Activated naive CD4-positive, alpha-beta T cell treated with anti-CD3 and anti-CD28 coated beads for 36 hours (primary cell): ENCODE measurements at places on chromosomes 16 and 17. TPM values are rescaled to one million over a fixed set of nuclear protein-coding genes. Genes with fewer than 3 reads are reported as not detected.

The SLFN5 gene
- total RNA-seq: 35.0 TPM

The FBXL16 gene
- total RNA-seq: 3.7 TPM

The CCL7 gene
- total RNA-seq: not detected

The MT4 gene
- total RNA-seq: not detected

The TOX3 gene
- not detected for total RNA-seq

The CORO6 gene
- total RNA-seq: 27.3 TPM

The SLC9A5 gene
- total RNA-seq: 5.2 TPM

The HID1 gene
- total RNA-seq: 0.91 TPM

DNA sequence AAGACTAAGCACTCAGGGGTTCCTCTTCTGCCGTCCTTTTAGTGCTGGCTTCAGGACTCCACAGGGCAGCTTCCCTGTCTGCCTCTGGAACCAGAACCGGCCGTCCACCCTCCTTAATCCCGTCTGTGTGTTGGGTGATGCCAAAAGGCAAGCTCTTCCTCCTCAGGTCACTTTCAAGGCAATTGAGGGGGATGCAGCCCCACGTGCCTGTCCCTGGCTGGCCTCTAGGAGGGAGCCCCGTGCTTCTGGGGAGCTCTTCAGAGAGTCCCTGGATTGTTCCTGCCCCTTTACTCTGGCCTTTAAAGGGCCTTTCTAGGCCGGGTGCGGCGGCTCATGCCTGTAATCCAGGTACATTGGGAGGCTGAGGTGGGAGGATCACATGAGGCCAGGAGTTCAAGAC, 77.1 kb downstream of the CRISPLD2 start:
- no peak overlapping the region for H3K4me3 ChIP-seq
- DNase-seq: no peak
- H3K27ac ChIP-seq: no peak overlapping the region
- H3K27me3 ChIP-seq: no peaks in the 10 kb centered on the region
- no peaks in the 10 kb centered on the region for H3K36me3 ChIP-seq

- peaks cover 36% of the 10 kb centered on the region for H3K4me1 ChIP-seq
- H3K36me3 ChIP-seq: peaks cover 1% of the 10 kb centered on the region
- H3K27ac ChIP-seq: no peak overlapping the region
- peaks cover 3% of the 10 kb centered on the region for H3K27me3 ChIP-seq
These were observed 4.6 kb upstream of the ADCY7 start for GRCh38 chr16:50261707-50262235.

DNA sequence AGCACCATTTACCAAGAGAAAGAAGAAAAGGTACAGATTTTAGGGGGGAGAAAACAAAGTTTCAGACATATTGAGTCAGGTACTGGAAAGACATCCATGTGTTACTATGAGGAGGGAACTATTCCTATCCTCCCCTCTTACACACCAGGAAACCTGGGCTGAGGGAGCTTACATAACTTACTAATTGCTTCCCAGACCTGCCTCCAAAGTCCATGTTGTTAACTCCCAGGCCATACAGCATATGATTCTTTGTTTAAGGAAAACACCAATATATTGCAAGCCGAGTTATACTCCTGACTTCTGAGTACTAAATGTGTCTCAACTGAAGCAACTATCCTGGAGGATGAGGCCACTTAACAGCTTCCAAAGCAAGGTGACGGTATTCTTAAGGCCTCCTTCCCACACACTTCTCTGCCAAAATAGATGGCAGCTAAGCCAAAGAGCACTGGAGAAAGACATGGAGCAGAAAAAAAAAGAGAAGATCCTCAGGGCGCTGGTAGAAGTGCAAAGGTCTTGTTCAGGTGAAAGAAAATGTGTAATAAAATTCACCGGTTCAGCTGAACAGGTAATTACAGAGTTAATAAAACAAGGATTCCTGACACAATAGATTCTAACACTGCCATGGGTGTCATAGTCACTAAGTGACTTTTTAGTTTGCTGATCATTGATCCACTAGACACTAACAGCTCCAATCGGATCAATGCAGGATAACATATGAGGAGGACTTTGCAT, 151.1 kb downstream of the SKAP1 start:
- H3K27me3 ChIP-seq: no peaks in the 10 kb centered on the region
- H3K36me3 ChIP-seq: peaks cover 5% of the 10 kb centered on the region
- no peak overlapping the region for H3K27ac ChIP-seq
- no peak for DNase-seq
- no peak overlapping the region for H3K4me3 ChIP-seq
- peaks cover 11% of the 10 kb centered on the region for H3K4me1 ChIP-seq

- H3K27ac ChIP-seq: no peak overlapping the region
- H3K4me1 ChIP-seq: no peaks in the 10 kb centered on the region
- H3K27me3 ChIP-seq: no peaks in the 10 kb centered on the region
- H3K4me3 ChIP-seq: no peak overlapping the region
- DNase-seq: no peak
- H3K36me3 ChIP-seq: no peaks in the 10 kb centered on the region
These were observed 8.5 kb downstream of the ADGRG3 start for GRCh38 chr16:57676553-57677085.

DNA sequence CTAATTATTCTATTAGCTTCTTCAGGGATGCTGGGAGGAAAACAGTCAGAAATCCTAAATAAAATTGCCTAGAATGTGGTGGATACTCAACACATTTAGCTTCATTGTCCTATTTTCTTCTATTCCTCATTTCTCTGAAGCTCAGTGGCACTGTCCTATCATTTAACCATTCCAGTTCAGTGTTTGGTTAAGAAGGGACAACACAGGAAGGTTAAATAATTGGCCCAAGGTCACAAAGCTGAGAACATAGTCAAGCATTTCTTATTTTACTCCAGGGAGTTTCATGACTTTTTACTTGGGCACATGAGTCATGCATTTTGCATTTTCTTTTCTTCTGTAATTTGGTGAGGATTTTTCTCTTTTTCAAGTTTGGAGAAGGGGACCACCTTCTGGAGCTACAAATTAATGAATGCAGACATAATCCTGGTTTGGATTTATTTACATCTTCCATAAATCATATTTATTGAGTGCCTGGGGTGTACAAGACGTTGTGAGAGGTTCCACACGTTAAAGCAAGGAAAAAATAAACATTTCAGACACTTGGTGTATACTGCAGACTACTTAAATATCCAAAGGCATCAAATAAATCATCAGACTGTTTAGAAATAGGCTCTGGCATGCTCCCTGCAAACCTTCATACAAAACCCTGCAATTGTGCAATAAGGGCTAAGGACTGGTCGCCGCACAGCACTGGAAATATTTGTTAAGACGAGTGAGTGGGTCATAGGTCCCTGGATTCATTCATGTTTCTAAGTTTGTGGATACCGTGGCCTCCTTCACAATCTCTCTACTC, 263.9 kb downstream of the MAF start:
- H3K4me3 ChIP-seq: no peak overlapping the region
- H3K27ac ChIP-seq: no peak overlapping the region
- no peaks in the 10 kb centered on the region for H3K36me3 ChIP-seq
- DNase-seq: no peak
- no peaks in the 10 kb centered on the region for H3K27me3 ChIP-seq

- no peaks in the 10 kb centered on the region for H3K27me3 ChIP-seq
- H3K36me3 ChIP-seq: peaks cover 9% of the 10 kb centered on the region
- H3K4me1 ChIP-seq: peaks cover 60% of the 10 kb centered on the region
- H3K27ac ChIP-seq: peak overlapping the region; percentile 95
- H3K4me3 ChIP-seq: peak overlapping the region; percentile 82
- DNase-seq: peak; percentile 71
These were observed 634 bp downstream of the KANSL1 start for GRCh38 chr17:46192439-46193150.

- no peaks in the 10 kb centered on the region for H3K27me3 ChIP-seq
- H3K4me1 ChIP-seq: no peaks in the 10 kb centered on the region
- no peak overlapping the region for H3K27ac ChIP-seq
- H3K4me3 ChIP-seq: no peak overlapping the region
- DNase-seq: no peak
These were observed 24.2 kb upstream of the CMTM4 start for GRCh38 chr16:66720766-66721165.

GRCh38 chr16:24834459-24835335, 11.1 kb upstream of the SLC5A11 start:
- no peaks in the 10 kb centered on the region for H3K4me1 ChIP-seq
- H3K27ac ChIP-seq: no peak overlapping the region
- peak; percentile 37 for DNase-seq
- H3K4me3 ChIP-seq: no peak overlapping the region

GRCh38 chr16:27947696-27948095, 115.8 kb downstream of the GSG1L start:
- H3K27ac ChIP-seq: no peak overlapping the region
- H3K27me3 ChIP-seq: peaks cover 7% of the 10 kb centered on the region
- no peak for DNase-seq
- H3K36me3 ChIP-seq: no peaks in the 10 kb centered on the region

- H3K36me3 ChIP-seq: peaks cover 12% of the 10 kb centered on the region
- peaks cover 5% of the 10 kb centered on the region for H3K4me1 ChIP-seq
- peak; percentile 55 for DNase-seq
- H3K27ac ChIP-seq: no peak overlapping the region
These were observed 4.4 kb downstream of the TP53I13 start for GRCh38 chr17:29572691-29573557.

GRCh38 chr16:80417706-80418271, 123.0 kb upstream of the DYNLRB2 start:
- no peak overlapping the region for H3K4me3 ChIP-seq
- H3K27me3 ChIP-seq: peaks cover 9% of the 10 kb centered on the region
- no peaks in the 10 kb centered on the region for H3K4me1 ChIP-seq

DNA sequence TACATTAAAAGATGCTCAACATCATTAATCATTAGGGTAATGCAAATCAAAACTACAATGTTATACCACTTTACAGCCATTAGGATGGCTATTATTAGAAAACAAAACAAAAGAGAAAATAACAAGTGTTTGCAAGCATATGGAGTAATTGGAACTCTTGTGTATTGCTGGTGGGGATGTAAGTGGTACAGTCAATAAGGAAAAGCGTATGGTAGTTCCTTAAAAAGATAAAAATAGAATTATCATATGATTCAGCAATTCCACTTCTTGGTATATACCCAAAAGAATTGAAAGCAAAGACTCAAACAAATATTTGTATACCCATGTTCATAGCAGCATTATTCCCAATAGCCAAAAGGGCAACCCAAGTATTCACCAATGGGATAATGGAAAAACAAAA, 1.4 kb upstream of the CAPNS2 start:
- no peak for DNase-seq
- H3K27ac ChIP-seq: no peak overlapping the region
- peaks cover 16% of the 10 kb centered on the region for H3K27me3 ChIP-seq
- no peaks in the 10 kb centered on the region for H3K4me1 ChIP-seq
- no peaks in the 10 kb centered on the region for H3K36me3 ChIP-seq
- H3K4me3 ChIP-seq: no peak overlapping the region
